A549 treated with GW870086 at 1 μM for 4 hours (cell line): ENCODE measurements at places on chromosomes 3 and 15. TPM values are rescaled to one million over a fixed set of nuclear protein-coding genes. Genes with fewer than 3 reads are reported as not detected.

The SGO1 gene
- total RNA-seq: 13.6 to 18.3 TPM (median 15.5 TPM) in 5 replicates

The STRIT1 gene
- not detected in 5 replicates for total RNA-seq

The RBM6 gene
- 23.3 to 27.5 TPM (median 26.0 TPM) in 5 replicates for total RNA-seq

The ONECUT1 gene
- total RNA-seq: 0.09 to 0.17 TPM (median 0.12 TPM) in 4 of 5 replicates, not detected in the other
